Body of pancreas (tissue), 4 donors: ENCODE measurements at places on chromosomes 6 and 20. TPM values are rescaled to one million over a fixed set of nuclear protein-coding genes. Genes with fewer than 3 reads are reported as not detected.

FOXQ1 gene
- total RNA-seq: 17.4 TPM

TPMT gene
- 8.0 TPM for total RNA-seq

GFRA4 gene
- not detected for total RNA-seq

PNRC1 gene
- 179 TPM for total RNA-seq

SAPCD1 gene
- 2.0 TPM for total RNA-seq

LRRN4 gene
- 10.9 TPM for total RNA-seq

CALHM4 gene
- not detected for total RNA-seq

CDH4 gene
- 0.33 TPM for total RNA-seq

GJA10 gene
- not detected for total RNA-seq

TNFAIP3 gene
- total RNA-seq: 12.5 TPM

LPA gene
- 3.6 TPM for total RNA-seq

SRMS gene
- total RNA-seq: not detected

CEP85L gene
- 9.9 TPM for total RNA-seq

DNPH1 gene
- total RNA-seq: 119 TPM

MMUT gene
- 10.5 TPM for total RNA-seq

SSTR4 gene
- total RNA-seq: not detected

TNFRSF6B gene
- 9.9 TPM for total RNA-seq

DLL1 gene
- 6.0 TPM for total RNA-seq

SERAC1 gene
- 10.5 TPM for total RNA-seq

ACTL10 gene
- total RNA-seq: 4.9 TPM

EDN1 gene
- total RNA-seq: 19.7 TPM

PLCB4 gene
- 1.3 TPM for total RNA-seq

ZC3H12D gene
- 2.6 TPM for total RNA-seq

ADAT2 gene
- total RNA-seq: 7.8 TPM

FLOT1 gene
- total RNA-seq: 70.0 TPM

TMEM244 gene
- total RNA-seq: not detected

TPBG gene
- 10.4 TPM for total RNA-seq

OR12D3 gene
- total RNA-seq: not detected

DST gene
- total RNA-seq: 117 TPM

DSP gene
- total RNA-seq: 127 TPM

MTFR2 gene
- not detected for total RNA-seq

NKX2-4 gene
- total RNA-seq: not detected

MYLK2 gene
- total RNA-seq: 4.9 TPM

NAPB gene
- 12.7 TPM for total RNA-seq

PBOV1 gene
- not detected for total RNA-seq

TSHZ2 gene
- 9.6 TPM for total RNA-seq

KCNK16 gene
- total RNA-seq: 2.9 TPM

MAS1 gene
- not detected for total RNA-seq

FILIP1 gene
- 3.0 TPM for total RNA-seq

IRF4 gene
- 0.26 TPM for total RNA-seq

DEFB132 gene
- total RNA-seq: not detected

OPN5 gene
- total RNA-seq: not detected

FNDC11 gene
- 2.9 TPM for total RNA-seq

SALL4 gene
- total RNA-seq: 1.6 TPM

ASIP gene
- not detected for total RNA-seq

SMIM26 gene
- total RNA-seq: 58.4 TPM

DNMT3B gene
- total RNA-seq: 6.3 TPM
